Hepatocyte (in vitro differentiated cells): ENCODE measurements at places on chromosomes 2 and 18. TPM values are rescaled to one million over a fixed set of nuclear protein-coding genes. Genes with fewer than 3 reads are reported as not detected.

The IL1RN gene
- total RNA-seq, result 3.1 and 4.3 TPM in 2 replicates

DNA sequence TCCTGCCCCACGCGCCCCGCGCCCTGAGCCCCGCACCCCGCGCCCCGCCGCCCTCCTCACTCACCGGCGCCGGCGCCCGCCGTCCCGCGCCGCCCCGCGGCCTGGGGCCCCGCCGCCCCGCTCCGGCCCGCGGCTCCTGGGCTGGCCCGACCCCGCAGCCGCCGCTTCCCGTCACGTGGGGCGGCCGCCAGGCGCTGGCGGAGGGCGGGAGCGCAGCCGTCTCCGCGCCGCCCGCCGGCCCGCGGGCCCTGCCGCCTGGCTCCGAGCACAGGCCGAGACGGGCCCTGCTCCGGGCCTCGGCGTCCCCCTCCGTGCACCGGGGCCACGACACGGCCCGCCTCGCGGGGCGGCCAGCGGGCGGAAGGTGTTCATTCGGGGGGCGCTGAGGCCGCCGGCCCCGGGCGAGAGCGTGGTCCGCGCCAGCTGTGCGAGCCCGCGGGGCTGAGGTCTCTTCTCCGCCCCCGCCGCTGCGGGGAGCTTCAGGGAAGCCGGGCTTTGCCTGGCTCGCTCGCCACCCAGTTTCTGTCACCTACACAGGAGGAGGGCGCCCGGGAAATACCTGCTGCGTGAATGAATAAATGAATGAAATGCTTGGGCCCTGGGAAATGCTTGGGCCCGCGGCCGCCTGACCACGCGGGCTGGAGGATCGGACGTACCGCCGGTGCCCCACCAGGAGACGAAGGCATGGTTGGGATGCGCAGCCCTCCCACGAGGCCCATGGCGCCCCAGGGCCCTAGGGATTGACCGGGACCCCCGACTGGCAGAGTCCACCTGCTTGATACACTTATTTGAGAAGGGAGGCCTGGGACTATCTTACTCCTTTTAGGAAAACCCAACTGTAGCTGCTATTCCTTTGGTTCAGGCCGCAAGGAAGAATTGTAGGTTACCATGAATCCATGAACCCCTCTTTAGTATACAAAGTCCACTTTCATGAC, at the start of gene TGFBRAP1:
Gene TGFBRAP1, minus strand, starts transcription at position 175 of the 935 bp plus-strand sequence. CDS start 21,434 bp downstream, outside the sequence.
- peak; percentile 87 for DNase-seq

- no peak for DNase-seq
These were observed 101.2 kb upstream of the MAP4K4 start for GRCh38 chr2:101596333-101596732.

The HOXD13 gene
- 33.9 and 37.2 TPM in 2 replicates for total RNA-seq

- DNase-seq, result no peak
These were observed 30.0 kb upstream of the CHMP1B start for GRCh38 chr18:11821208-11821607.

The ILKAP gene
- 20.4 and 25.9 TPM in 2 replicates for total RNA-seq

The ARHGAP15 gene
- total RNA-seq, result 0.17 and 1.0 TPM in 2 replicates
